ENCODE measurements at places on chromosomes 7 and 10.
A peak's percentile ranks its signal among the peaks of the same experiment; 100 is the strongest.

GRCh38 chr7:53984776-53985175 is 557.4 kb upstream of the VSTM2A start:
- no peak for DNase-seq

DNA sequence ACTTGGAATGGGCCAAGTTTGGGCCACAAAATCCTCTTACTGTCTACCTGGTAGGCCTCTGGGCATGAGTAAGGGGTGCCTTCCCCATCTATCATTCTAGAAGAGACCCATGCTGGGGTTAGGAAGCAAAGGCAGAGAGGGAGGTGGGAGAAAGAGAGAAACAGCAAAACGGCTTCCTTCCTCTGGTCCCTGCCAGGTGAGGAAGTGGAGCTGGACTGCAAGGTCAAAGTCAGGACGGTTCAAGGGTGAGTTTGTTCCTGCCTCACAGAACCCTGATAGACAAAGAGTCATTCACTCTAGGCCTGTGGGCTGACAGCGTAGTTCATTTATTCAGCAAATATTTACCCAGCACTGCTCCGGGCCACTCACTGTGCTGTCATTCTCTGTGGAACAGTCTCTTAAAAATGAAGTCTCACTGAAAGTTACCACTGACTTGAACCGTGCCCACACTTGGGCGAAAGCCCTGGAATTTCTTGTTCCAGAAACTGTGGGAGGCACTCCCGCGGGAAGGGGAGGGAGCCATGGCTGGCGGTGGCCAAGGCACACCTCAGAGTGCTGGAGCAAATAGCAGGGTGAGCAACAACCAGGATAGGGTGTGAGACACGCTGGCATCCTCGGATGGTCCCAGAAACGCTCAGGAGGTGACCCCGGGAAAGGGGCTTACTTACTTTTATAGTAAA is 26.2 kb upstream of the ECHDC3 start:
- DNase-seq: no peak

DNA sequence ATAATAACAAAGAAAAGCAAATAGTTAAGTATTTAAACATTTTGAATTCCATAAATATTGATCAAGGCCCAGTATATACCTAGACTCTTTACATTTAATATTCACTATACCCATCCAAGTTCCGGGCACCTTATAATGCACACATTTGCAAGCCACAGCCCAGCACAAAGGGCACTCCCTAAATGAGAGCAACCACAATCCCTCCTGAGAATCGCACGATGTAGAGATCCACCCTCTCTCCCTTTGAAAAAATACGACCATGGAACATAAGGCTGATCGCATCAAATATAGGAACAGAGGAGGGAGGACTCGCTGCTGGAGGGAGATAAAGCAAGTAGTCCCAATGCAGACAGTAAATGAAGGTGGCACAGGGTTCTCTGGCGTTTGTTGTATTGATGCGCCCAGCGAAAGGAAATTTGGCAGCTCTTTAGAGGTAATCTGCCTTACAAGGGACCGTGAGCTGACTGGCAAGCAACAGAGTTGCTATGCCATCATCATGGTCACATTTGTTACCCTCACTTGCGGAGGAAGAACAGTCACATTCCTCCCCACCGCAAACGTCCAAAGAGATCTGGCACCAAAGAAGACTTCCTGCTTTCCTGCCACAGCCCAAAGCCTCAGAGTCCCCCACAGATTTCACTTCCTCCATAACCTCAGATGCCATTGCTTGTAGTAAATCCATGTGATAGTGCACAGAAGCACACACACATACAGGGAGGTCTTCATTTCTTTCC is 16.1 kb upstream of the TAS2R40 start:
- DNase-seq: no peak

DNA sequence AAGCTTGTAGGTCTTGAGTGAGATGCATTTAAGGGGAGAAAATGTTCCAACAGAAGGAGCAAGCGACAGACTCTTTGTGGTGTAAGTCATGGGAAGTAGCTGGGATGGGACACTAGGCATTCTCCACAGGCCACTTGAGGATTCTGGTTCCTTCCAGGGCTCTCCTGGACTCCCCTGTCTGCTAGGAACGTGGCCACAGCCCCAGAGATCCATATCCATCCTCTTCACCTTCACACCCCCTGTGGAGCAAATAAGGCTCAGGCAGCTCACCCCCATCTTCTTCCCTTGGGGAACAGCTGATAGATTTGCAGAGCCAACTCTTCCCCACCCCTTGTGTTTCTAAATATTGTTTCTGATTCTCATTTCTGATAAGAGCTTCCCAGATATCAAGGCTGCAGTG is 482.6 kb upstream of the MKI67 start:
- DNase-seq: no peak

GRCh38 chr7:155764438-155764793 is 47.8 kb downstream of the SHH start:
- no peak for DNase-seq

DNA sequence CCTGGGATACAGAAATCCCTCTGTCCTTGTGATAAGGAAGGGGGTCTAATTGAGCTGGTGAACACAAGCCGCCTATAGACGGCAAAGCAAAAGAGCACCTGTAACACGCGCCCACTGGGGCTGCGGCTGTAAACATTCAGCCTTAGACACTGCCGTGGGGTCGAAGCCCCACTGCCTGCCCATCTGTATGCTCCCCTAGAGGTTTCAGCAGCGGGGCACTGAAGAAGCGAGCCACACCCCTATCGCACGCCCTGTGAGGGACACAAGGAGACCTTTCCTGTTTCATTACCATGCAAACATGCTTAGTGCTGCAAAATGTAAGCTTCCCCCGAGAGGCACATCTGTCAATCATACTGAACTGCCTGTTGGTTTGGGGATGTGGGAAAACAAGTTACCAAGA is 82.1 kb downstream of the NRP1 start:
- no peak for DNase-seq

GRCh38 chr7:40230101-40230500 is 95.3 kb downstream of the SUGCT start:
- DNase-seq: no peak

- DNase-seq: no peak
These were observed 65.8 kb upstream of the FRMD4A start for GRCh38 chr10:14396411-14397048.

GRCh38 chr7:25025218-25025671 is 45.3 kb upstream of the OSBPL3 start:
- DNase-seq: peak; percentile 90

DNA sequence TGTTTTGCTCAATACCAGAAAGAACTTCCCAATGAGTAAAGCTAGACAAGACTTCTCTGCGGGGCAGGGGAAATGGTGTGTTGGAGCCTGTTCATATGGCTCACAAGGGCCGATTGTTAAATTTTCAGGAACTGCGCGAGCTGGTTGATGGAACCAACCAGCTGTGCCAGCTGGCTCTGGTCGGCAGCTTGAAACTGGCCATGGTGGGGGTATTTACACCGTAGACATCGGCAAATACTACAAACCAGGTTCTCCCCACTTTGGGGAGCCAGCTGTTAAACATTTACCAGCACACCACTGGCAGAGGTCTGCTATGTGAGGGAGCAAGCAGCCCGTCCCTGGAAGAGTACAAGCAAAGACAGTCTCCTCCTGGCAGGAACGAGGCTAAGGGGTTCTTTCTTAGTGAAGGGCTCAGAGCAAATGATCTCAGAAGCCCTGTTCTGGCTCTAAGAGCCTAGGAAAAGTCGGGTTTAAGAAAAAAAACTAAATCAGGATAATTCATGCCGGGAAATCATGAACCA is 8.8 kb upstream of the ZMIZ1 start:
- no peak for DNase-seq

DNA sequence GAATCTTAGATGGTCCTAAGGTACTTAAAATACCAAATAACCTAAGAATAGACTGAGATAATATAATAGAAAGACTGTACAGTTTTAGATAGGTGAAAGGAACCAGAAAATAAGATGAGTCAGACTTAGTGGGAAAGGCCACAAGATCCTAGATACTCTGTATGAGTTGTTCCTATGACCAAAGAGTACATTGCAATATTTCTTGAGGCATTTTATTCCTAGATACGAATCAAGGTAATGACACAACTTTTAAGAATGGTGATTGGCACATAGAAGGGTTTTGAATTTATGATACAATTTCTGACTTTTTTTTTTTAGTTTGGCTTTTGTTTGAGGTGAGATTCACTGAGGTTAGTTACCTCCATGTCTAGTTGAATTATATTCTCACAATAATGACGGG is 30.2 kb downstream of the MGAM start:
- DNase-seq: peak; percentile 71

GRCh38 chr10:2744547-2745200 is 322.7 kb upstream of the PFKP start:
- DNase-seq: no peak

GRCh38 chr10:117221156-117221711 is 19.7 kb upstream of the SLC18A2 start:
- peak; percentile 36 for DNase-seq

- no peak for DNase-seq
These were observed 4.0 kb downstream of the GFRA1 start for GRCh38 chr10:116268976-116269375.

- no peak for DNase-seq
These were observed 56.9 kb downstream of the RBM20 start for GRCh38 chr10:110700947-110701616.

- no peak for DNase-seq
These were observed 4.4 kb upstream of the RFC2 start for GRCh38 chr7:74258639-74259038.

DNA sequence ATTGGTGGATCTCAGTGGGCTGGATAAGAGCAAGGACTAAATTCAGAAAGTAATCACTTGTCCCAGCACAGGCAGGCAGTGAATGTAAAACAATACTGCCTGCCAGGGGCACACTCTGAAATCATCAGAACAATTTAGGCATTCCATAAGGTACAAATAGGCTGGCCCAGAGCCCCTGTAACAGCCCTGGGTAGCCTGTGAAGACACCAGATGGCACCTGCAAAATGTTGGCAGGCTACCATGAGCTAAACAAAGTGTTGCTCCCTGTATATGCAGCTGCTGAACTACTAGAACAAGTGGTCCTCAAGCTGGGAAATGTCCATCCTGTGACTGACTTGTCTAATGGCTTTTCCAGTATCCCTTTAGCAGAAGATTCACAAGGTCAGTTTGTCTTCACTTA is 3.0 kb upstream of the PRSS37 start:
- DNase-seq: no peak

GRCh38 chr10:113320987-113321386 is 231.9 kb upstream of the HABP2 start:
- DNase-seq: no peak

DNA sequence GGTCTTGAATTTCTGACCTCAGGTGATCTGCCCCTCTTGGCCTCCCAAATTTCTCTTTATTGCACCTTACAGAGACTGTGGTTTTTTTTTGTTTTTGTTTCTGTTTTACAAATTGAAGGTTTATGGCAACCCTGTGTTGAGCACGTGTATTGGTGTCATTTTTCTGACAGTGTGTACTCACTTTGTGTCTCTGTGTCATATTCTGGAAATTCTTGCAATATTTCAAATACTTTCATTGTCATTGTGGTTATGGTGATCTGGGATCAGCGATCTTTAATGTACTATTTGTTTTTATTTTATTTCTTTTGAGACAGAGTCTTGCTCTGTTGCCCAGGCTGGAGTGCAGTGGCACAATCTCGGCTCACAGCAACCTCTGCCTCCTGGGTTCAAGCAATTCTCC is 89.8 kb downstream of the PRTFDC1 start:
- DNase-seq: no peak

DNA sequence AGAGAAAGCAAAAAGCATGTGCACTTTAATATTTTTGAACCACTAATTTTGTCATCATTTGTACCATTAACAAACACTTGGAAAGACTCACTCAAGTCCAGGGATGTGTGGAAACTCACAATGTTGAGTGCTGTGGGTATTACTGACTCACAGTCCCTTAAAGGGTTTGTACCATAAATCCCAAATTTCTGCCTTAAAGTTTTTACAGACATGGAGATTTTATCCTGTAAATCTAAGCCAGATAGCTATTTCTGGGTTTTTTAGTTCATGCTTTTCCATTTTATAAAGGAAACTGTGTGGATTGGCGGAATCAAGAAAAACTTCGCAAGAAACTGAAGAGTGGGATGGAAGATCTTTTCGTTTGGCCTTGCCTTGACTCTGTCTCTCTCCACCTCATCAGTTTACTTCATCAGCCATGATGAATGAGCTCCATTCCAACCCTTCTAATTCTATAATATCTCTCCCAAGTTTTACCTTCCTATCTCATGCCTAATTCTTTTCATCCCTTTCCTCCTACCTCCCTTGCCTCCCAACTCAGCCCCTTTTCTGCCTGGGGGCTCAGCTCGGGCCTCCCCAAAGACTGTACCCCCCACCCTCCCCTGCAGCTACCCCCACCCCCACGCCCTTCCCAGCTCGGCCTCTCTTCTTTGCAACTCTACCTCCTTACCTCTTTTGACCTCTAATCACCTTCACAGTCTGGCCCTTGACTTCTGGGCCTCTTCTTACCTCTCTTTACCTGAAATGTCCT is 218.5 kb upstream of the MKLN1 start:
- no peak for DNase-seq

GRCh38 chr7:39536951-39537350 is 29.3 kb upstream of the YAE1 start:
- no peak for DNase-seq

- no peak for DNase-seq
These were observed 40.4 kb upstream of the ABLIM1 start for GRCh38 chr10:114698271-114699061.

- DNase-seq: no peak
These were observed 209.7 kb downstream of the SKIDA1 start for GRCh38 chr10:21315645-21316220.

DNA sequence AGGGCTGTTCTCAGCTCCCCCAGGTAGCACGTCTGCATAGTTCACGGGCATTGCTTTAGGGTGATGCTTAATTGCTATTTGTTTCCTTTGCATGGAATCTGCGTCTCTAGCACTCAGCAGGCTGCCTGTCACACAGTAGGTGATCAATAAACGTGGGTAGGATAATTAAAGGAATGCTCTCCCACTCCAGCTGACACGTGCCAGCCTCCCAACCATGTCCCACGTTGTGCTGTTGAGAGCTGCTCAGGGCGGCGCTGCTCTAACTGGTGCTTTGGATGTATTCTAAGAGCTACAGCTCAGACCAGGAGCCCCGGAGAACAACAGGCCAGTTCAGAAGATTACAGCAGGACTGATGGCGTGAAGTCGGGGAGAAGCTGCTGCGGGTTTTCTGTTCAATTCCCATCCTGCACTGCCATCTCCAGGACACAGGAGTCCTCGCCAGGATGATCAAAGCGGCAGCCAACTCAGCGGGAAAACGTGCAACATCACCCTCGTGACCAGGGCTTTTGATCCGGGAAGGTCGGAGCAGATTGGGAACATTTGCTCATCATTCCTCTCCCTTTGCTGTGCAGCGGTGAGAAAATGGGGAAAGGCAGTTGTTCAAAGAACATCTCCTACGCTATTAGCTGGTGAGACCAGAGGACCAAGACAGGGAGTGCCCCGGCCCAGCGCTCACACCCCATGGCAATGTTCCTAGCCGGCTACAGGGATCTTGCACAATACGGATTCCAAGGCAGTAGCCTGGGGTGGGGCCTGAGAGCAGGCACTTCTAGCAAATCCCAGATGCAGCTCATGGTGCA is 50.5 kb upstream of the FOXK1 start:
- DNase-seq: peak; percentile 94

- DNase-seq: no peak
These were observed 89.2 kb downstream of the MICALL2 start for GRCh38 chr7:1369916-1370657.
